ENCODE measurements at places on chromosomes 3 and 15. TPM values are rescaled to one million over a fixed set of nuclear protein-coding genes. Genes with fewer than 3 reads are reported as not detected.

Gene SST
- not detected for total RNA-seq

Gene LRRC31
- total RNA-seq, result not detected

Gene ECE2
- not detected for total RNA-seq

Gene CACNA1D
- not detected for total RNA-seq

Gene PLAAT1
- 0.26 TPM for total RNA-seq

Gene RSRC1
- 38.9 TPM for total RNA-seq

Gene COLQ
- total RNA-seq, result 0.25 TPM

All from pulmonary artery endothelial cell (primary cell).